Ammon's horn (tissue), 1 donor: ENCODE measurements at places on chromosomes 12 and 14.

- no peak for DNase-seq
Measured at GRCh38 chr12:93108985-93109384, 179.9 kb upstream of the EEA1 start.

DNA sequence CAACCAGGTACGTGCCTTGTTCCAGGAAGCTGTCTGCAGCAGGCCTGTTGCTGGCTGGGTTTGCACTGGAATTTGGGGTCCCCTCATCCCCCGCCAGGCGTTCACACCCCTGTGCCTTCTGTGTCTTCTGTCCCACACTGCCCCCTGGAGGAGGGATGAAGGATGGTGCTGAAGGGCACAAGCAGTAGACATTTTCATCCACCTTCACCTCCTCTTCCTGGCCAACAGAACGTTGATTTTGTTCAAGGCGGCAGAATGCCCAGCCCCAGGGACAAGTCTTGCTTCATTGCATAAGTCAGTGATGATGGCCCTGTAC lies 122.1 kb downstream of the CALM1 start:
- DNase-seq = no peak

- no peak for DNase-seq
Measured at GRCh38 chr12:23049180-23049579, 424.2 kb downstream of the ETNK1 start.

DNA sequence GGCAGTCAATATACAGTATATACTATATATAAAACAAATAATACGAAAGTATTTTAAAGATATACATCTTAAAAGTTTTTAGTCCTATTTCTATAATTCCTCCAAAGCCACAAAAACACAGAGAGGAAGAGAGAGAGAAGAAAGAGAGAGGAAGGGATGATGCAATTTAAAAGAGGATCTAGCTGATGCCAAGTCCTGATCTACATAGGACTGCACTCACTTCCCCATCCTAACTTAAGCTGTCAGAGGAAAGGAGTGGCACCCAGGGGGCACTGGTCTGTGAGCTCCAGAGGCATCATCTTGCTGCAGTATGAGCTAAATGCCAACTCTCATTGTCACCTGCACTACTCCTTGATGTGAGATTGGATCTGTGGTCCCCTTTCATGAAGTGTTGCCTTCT lies 95.8 kb downstream of the C12orf42 start:
- peak; percentile 60 for DNase-seq

GRCh38 chr12:109147954-109148353 lies 31.6 kb downstream of the ACACB start:
- DNase-seq = peak; percentile 46

- DNase-seq = no peak
Measured at GRCh38 chr12:53510181-53510812, 3.0 kb upstream of the NPFF start.

DNA sequence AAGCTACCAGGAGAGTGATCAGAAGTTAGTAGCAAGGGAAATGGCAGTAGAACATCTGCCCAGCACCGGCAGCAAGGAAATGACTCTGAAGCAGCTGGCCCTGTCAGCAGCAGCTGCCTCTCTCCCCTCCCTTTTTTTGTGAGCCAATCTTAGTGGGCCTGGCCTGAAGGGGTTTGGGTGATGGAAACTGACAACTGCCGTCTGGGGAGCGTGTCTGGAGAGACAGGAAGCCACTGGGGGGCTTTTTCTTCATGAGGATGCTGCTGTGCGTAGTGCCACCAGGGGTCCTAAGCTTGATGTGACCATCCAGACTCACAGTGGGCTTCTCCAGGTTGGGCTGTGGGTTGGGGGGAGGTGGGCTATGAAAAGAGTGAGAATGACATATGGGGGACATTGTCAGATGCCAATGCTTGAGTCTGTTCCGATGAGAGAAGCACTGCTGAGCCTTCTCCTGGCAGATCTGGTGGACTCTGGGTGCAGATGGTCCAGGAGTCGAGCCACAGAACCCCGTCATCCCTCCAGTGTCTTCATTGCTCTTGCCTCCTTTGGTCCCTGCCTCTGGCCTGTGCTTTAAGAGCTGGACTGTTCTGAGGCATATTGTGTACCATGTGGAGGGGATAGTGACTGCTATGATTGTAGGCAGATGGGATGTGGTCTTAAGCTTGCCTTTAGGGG lies 87.6 kb upstream of the HIF1A start:
- DNase-seq = no peak
